ENCODE measurements at places on chromosomes 6 and 20.

- no peak for DNase-seq
Measured at GRCh38 chr6:18117136-18117535, 5.3 kb downstream of the NHLRC1 start.

- DNase-seq = no peak
Measured at GRCh38 chr20:6028818-6029217, 25.0 kb downstream of the LRRN4 start.

- no peak for DNase-seq
Measured at GRCh38 chr6:18289283-18289682, 25.0 kb upstream of the DEK start.

GRCh38 chr6:133551847-133552341, 310.7 kb downstream of the EYA4 start:
- peak; percentile 74 for DNase-seq

GRCh38 chr6:109794201-109794923, 103.3 kb downstream of the FIG4 start:
- peak; percentile 71 for DNase-seq

- no peak for DNase-seq
Measured at GRCh38 chr20:63765082-63765873, 25.7 kb downstream of the SLC2A4RG start.

DNA sequence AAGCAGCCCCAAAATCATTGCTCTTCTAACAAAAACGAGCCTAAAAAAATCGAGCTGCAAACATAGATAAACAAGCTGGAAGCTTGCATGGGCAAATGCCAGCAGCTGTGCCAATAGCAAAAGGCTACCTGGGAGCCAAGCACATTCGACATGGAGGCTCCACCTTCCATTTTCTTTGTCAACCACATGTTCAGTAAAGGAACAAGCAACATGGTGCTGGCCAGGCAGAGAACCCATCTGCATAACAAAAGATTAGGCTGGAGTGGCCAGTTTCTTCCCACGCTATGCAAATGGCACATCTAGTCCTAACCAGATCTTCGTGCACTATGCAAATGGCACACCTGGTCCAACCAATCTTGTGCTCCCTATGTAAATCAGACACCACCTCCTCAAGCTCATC, 110.5 kb downstream of the KIF16B start:
- DNase-seq = no peak

DNA sequence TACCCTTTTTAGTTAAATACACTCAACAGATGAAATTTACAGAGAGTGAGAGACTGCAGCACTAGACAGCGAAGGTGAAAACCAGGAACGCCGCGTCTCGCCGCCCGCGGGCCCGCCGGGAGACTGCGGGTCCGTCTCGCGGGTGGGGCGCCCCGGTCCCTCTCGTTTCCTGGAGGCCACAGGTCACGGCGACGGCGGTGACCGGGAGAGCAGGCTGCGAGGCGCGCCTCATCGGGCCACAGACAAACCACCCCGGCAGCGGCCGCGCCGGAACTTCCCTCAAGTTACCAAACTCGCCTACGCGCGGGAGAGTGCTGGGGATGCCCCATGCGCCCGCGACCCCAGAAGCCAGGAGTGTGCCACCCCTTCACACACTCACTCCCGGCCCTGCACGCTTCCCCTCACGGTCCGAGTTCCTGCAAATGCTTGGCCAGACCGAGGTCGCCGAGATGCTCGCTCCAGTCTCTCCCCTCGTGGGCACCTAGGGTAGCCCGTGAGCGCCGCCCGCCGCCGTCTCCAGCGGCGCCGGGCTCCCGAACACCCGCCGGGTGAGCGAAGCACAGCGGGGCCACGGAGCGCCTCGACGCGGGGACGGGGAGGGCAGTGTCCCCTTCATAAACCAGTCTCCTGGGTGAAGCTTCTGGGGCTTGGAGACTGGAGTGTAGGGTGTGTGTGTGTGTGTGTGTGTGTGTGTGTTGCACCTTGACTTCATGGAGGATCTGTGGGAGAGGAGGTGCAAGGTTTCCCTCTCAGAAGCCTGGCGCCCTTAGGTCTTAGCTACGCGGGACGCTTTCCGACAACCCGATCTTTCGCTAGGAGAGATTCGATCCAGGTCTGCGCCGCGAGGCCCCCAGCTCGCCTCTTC, 1.4 kb downstream of the BACH2 start:
- DNase-seq = peak; percentile 85

DNA sequence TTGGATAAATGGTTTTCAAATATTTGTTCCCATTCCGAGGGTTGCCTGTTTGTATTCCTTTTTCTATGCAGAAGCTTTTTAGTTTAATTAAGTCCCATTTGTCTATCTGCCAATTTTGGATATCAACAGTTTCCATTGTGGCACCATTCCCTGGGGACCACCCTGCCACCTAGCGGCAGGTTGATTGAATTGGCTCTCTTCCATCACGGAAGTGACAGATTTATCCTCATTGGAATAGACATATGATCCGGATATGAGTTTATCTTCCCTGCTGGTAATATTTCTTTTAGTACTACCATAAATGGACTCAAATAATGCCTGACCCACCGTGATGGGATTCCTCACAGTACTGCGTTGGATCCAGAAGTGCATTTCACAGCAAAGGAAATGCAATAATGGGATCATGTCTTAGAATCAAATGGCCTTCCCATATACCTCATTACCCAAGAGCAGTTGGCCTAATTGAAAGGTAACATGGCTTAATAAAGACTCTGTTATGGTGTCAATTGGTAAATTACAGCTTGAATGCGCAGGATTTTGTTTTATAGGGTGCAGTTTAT, 327.0 kb downstream of the BMP2 start:
- no peak for DNase-seq

DNA sequence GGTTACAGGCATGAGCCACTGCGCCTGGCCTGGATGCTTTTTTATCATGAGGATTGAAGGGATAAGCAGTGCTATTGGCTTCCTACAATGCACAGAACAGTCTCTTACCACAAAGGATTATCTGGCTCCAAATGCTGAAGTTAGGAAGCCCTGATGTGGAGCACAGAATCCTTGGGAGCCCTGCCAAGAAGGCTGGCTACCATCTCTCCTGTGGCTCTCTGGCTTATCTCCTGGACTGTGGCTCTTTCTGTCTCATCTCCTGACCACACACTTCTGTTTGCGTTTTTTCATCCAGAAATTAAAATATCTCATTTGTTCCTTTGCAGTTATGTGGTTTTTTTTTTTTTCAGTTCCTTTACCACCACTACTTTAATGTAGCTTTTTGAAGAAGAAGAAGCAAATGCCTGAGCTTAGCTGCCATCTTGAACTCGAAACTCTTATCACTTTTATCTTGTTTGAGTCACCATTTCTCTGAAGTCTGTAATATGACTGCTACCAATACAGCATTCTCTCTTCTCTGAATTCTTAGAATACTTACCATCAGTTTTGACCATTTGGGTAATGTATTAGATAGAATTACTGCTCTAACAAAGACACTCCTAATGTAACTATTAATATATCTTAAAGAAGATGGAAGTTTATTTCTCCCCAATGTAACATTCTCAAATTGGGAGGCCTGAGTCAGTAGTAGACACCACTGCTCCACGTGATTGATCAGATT, 1044.7 kb downstream of the KIF16B start:
- DNase-seq = no peak

- DNase-seq = no peak
Measured at GRCh38 chr6:34149831-34150400, 4.0 kb upstream of the GRM4 start.

- DNase-seq = no peak
Measured at GRCh38 chr20:62208061-62208794, 11.8 kb downstream of the HRH3 start.

DNA sequence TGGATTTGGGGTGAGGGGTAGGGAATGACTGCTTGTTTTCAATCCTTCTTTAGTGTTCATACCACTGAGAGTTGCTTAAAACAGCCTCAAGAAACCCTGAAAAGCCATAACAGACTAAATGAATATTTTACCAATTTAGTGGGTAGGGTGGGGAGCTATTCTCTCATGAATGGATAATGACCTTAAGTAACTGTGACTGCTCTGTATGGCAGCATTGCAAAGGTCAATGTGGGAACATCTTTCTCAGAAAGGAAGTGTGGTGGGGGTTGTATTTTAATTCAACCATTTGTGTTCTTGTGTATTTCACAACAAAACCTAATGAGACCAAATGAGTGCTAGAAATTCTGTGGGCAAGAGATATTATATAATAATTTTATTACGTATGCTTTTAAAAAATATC, 55.7 kb downstream of the PHACTR2 start:
- DNase-seq = no peak

GRCh38 chr20:62686869-62687830, 21.5 kb upstream of the NTSR1 start:
- DNase-seq = no peak

DNA sequence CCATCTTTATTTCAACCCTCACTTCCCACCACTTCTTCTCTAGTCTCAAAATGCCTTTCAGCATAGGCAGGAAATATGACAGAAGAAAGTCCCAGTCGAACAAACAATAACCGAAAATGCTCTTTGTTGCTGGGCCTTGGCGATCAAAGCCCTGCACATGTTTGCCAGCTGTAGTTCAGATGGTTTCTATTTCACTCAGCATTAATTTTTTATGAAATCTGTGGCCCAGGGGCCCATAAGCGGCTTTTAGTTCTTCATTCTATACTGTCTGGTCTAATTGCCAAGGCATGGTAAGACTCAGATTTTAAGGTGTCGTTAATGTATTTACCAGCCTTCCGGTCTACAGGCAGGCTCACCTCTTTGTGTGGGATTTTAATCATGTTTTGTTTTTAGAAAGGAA, 10.9 kb upstream of the F13A1 start:
- DNase-seq = no peak

GRCh38 chr6:44650947-44651346, 263.4 kb downstream of the CDC5L start:
- no peak for DNase-seq

DNA sequence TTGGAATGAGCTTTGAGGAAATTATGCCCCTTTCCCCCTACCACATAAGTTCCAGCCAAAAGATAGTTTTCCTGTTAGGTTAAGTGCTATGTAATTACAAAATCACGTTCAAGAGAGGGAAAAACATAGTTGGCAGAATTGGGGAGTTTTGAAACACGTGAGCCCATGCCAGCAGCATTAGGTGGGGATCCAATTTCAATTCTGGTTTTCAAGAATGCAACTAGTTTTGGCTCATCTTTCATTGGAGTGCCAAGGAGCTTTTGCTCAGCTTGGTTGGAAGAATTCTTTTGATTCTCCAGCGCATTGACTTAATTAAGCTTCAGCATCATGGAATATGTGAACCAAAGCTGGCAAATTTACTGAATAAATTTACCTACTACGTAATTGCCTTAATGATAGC, 95.9 kb downstream of the SAMD5 start:
- DNase-seq = no peak

- DNase-seq = no peak
Measured at GRCh38 chr6:140486450-140487361, 1112.3 kb upstream of the CITED2 start.

DNA sequence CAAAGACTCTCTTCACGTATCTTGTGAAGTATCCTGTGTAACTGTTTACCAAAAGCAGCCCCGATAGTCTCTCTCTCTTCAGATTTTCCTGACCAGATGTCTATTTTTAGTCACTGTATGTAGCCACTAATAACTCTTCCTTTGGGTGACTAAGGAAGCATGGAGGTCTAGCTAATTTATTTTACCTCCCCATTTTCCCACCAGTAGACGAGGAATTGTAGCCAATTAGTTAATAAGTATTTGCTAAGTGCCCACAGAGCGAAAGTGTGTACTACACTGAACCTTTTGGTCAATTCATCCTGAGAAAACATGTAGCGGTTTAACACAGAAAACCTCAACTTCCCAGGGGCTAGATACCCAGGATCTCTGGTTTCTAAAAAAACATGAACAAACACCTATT, 180.6 kb downstream of the TBX18 start:
- no peak for DNase-seq
